ENCODE measurements at places on chromosomes 12 and 14.
A peak's percentile ranks its signal among the peaks of the same experiment; 100 is the strongest.

DNA sequence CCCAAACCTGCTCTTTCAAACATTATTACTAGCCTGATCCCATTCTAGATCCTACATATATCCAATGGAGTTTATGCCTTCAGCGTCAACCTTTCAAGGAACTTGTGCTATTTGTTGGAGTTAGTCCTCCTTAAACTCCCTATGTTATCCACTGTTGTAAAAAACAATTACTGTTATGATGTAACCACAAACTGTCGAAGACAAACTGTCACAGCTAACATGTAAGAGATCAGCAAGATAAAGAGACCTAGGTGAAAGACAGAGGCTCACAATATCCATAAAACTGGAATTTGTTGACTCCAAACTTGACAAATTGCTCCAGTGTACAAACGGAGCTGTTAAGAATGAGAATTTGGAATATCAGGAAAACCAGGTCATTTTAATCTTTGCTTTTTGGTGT lies 70.7 kb downstream of the CDK17 start:
- DNase-seq, result no peak

- DNase-seq, result no peak
These were observed 62.3 kb downstream of the PDE6H start for GRCh38 chr12:15035185-15035584.

DNA sequence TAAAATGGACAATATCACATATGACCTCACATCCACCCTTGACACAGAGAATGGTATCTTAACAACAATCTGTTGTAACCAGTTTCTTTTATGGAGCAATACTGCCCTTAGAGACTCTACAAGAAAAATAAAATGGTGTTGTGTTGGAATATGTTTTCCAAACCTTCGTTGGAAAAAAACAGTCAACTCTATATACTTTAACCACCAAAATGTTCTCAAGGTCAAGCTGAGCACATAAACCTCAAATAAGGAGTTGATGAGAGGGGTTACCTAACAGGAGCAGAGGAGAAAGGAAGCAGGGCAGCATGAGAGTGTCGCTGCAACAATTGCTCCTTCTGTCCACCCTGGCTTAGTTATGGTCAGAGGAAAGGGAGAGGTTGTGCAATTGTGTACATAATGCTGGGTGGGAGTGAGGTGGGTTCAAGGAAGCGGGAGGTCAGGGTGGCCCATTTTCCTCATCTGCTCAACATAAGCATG lies 179.2 kb upstream of the BMP4 start:
- no peak for DNase-seq

DNA sequence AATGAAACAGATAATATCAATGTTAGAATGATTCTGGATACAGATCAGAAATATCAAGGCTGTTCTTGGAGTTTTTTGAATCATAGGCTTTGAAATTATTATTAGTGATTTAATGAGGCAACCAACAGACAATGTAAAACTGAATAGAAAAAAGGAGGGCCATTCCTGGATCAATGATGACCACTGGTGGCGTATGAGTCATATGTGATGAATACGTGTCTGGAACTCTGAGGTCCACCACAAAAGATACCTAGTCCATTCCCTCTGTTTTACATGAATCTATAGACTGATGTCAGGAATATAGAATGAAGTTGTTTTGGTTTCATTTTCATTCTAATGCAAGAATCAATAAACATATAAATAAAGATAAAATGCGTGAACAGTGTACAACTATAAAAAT lies 78.3 kb upstream of the RTL1 start:
- peak; percentile 61 for DNase-seq

DNA sequence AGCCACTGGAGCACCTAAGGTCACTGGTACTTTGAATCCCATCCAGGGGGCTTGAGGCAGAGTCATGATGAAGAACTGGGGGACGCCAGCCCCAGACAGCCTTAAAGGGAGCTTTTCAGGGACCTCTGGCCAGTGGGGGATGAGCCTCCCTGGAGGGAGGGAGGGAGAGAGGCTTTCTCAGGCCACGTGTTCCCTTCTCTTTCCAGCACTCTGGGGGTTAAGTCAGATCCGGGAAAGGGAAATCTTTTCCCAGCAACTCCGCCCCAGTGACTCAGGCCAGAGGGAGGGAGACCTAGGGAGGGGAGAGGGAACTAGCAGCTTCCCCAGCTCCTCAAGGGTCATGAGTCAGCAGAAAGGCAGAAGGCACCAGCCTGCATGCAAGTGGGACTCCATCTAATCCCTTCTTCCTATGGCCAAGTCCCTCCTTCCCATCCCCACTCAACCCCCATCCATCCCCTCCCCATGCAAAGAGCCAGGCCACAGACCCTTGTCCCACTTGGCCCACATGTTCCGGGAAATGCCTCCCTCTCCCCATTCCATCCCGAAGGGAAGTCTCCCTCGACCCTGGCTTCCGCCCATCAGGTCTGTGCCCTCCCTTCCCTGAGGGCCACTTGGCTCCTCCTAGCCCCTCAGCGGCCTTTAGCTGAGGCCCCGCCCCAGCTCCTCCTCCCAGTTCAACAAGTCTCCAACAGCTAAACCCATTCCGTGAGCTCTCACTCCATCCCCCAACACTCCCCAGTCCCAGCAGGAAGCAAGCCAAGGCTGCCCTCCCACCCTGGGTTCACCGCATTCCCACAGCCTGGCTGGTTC lies 5.6 kb downstream of the TNFRSF1A start:
- DNase-seq, result peak; percentile 100

DNA sequence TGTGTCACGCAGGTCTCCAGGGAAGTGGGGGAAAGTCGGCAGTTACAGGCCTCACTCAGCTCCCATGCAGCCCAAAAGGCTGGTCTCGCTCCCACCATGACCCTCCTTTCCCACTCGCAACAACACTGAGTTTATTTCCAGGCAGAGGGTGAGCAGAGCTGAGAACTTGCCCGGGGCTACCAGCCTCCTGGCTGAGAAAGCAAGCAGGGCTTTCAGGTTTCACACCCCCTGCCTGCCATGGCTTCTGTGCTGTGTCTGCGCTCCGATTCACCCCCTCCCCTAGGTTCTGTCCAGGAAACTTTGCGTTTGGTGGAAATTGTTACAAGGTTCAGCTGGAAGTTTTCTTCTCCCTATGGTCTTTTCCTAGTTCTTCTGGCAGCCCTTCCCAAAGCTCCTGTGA lies 17.1 kb downstream of the OR10G2 start:
- DNase-seq, result no peak

- no peak for DNase-seq
These were observed 6.4 kb upstream of the SLC48A1 start for GRCh38 chr12:47766502-47767215.

- DNase-seq, result no peak
These were observed 140.5 kb downstream of the UNC79 start for GRCh38 chr14:93571275-93571674.

GRCh38 chr12:85784096-85784720 lies 52.0 kb downstream of the RASSF9 start:
- no peak for DNase-seq

GRCh38 chr14:23727566-23728335 lies 91.6 kb downstream of the DHRS2 start:
- peak; percentile 64 for DNase-seq

DNA sequence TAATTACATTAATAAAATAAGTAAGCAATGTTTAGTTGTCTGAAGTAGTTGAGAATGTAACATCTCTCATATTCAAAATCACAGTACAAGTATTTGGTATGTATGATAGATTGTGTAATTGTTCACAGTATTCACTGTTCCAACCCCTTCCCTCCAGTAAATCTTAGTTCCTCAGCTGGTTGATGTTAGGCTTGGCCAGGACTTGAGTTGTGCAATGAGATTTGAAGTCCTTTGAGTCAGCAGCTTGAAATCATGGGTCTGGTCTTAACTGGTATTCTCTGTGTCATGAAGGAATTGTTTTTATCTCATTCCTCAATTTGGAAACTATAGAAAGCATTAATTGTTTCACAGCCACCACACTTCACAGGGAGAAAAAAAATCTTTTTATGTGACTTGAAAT lies 477.1 kb downstream of the FSCB start:
- DNase-seq, result no peak

- peak; percentile 20 for DNase-seq
These were observed 17.0 kb downstream of the NOC4L start for GRCh38 chr12:132161036-132161781.

DNA sequence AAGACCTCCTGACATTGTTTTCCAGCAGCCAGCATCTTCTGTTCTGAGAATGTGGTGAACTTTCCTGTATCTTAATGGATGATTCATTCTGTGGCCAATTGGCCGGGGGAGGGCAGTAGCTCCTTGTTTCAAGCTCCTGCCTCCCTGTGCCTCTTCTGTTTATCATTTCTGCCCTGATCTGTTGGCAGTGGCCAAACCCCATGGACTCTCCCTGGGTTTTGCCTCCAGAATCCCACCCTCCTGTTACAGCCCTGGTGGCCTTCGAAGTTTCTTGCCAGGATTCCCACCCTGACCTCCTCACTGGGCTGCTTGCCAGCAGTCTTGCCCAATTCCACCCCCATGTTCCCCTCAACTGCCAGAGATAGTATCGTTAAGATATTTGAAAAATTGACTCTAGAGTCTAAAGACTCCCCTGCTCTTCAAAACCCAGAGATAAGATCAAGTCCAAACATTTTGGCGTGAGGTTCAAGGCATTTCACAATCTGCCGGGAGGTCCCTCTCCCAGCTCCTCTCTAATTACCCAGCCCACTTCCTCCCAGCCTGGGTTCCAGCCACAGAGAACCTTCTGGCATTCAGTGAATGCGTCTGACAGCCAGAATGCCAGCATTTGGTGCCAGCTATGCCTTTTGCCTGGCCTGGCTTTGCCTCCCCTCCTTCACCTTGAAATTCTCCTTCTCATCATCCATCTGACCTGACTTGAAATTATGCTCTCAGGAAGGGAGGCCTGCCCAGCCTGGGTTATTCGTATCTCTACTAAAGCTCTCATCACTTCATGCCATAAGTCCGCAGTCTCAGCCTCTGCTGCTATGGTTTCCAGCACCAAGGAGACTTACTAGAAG lies 37.7 kb upstream of the TXNRD1 start:
- DNase-seq, result peak; percentile 97

DNA sequence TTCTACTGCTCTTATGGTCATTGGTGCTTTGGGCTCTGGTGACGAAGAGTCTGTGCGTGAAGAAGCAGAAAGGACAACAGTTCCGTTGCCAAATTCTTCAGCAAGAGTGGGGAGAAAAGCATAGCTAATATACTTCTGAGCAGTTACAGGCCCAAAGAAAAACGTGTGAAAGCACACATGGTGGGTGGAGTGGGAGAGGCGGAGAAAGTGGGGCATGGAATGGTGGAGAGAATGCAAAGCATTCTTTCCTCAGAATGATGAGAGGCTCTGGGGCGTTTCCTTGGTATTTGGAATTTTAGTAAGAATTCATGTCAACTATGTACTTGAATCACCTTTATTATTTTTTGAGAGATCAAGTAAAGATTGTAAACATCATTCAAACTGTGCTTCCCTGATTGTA lies 396.1 kb downstream of the NAV3 start:
- DNase-seq, result no peak

DNA sequence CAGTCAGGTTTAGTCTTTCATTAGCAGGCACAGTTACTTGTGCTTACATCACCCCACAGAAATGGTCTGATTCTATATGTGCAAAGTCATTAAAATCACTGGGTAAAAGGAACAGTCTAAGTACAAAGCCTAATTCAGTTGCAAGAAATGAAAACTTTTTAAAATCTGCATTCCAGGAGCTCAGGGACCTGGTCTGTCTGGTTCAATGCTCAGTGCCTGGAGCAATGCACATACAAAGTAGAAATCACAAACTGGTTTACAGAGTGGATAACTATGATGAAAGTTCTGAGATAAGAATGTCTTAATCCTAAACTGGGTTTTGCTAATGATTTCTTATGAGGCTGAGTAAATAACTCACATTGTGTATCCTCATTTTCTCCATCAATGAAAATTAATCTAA lies 28.7 kb downstream of the LMNTD1 start:
- DNase-seq, result no peak

DNA sequence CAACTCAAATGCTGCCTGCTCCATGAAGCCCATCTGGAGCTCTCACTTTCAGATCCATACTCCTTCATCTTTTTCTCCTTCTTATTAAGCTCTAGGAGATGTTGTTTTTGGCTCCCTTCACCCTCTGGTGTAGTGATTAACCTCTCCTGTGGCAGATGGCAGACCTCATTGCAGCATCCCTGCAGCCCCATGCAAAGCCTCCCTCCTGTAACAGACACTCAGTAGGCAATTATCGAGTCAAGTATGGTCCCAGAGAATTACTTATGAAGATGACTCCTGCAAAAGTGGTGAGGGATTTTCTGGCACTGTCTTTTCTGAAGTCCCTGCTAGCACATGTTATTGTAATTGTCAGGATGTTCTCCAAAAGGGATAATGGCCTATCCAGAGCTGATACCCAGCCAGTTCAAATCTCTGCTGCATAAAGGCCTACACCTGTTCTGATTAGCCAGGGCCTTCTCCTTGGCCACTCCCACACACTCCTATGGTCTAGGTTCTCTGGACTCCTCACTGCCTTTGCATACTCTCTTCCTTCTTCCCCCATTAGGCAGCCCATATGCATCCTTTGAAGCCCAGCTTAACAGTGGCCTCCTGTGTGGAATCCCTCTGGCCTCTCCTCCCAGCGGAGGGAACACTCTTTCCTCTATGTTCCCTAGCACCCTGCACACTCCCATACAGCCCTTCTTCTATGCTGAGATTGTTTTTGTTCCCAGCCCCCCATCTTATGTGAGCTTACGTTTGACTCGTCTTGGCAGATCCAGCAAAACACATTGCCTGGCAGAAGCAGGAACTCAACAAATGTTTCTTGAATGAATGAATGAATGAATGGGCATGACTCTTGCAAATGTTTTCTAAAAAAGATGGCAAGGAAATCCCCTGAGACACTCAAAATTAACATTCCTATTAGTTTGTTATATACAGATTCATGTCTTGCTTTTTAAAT lies 43.9 kb upstream of the MDM1 start:
- DNase-seq, result peak; percentile 8

DNA sequence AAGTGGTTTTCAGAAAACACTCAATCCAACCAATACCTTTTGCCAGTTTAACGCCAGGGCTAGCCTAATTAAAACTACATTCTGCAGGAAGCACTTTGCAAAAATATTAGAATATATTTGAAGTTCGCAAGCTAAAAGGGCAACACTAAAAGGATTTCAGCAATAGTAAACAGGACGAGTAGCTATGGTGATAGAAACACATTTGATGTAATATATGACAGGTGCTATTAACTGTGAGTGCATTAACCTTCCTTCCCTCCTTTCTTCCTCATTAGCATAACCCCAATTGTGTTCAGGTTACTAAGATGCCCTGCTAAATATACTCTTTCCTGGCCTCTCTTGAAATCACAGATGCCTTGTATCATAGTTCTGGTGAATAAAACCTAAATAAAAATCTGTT lies 85.6 kb upstream of the TMCC3 start:
- DNase-seq, result no peak

GRCh38 chr12:103387385-103387784 lies 108.4 kb downstream of the C12orf42 start:
- DNase-seq, result no peak

GRCh38 chr12:128609861-128610260 lies 213.9 kb downstream of the SLC15A4 start:
- no peak for DNase-seq

GRCh38 chr12:106134294-106134949 lies 4.3 kb downstream of the NUAK1 start:
- DNase-seq, result no peak
